Skeletal muscle tissue (tissue), 5 donors: ENCODE measurements at places on chromosomes 13 and 19. TPM values are rescaled to one million over a fixed set of nuclear protein-coding genes. Genes with fewer than 3 reads are reported as not detected.

Gene SHC2
- 7.8 TPM for total RNA-seq

Gene SGCG
- total RNA-seq, result 60.0 TPM

Gene ADGRE2
- under 0.01 TPM for total RNA-seq

Gene MAB21L1
- total RNA-seq, result 8.4 TPM

Gene ZNF132
- 9.9 TPM for total RNA-seq

Gene FUT3
- total RNA-seq, result not detected

Gene PSENEN
- 7.8 TPM for total RNA-seq
